NCI-H1694 (cell line): ENCODE measurements at places on chromosomes 5 and 9.

DNA sequence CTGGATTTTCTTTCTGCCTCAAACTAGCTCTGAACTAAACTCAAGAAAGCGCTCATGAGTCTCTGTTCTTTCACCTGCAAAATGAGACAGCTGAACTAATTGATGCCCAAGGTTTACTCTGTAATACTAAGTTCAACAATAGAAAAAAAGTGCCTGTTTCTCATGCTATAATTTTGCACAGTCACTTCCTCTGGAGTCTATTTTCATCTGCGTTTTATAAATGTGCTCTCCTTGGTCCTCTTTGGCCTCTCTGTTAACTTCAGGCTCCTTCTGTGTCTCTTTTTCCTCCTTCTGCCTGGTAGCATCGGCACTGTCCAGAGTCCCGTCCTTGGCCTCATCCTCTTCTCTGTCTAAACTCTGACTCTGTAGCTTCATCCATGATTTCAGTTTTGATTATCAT is 311.9 kb upstream of the TLE4 start:
- no peak for DNase-seq

GRCh38 chr5:55694152-55694830 is 17.8 kb downstream of the SLC38A9 start:
- peak; percentile 4 for DNase-seq

GRCh38 chr5:146199176-146199815 is 4.1 kb upstream of the RBM27 start:
- no peak for DNase-seq

DNA sequence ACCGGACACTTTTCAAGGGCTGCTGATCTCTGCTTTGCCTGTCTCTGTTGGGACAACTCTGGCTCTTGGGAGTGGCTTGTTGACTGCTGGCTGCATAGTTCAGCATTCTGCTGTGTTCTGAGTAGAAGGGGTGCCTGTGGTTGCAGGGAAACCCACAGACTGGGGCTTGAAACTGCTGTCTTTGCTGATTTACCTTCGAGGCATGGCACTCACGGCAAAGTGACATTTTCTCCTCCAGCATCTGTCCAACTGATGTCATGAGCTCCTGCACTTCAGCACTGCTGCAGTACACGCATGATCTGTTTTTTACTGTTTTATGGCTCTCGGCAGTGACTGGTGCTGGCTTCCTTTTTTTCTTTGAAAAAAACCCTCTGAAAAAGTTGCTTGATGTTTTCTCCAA is 69.2 kb downstream of the SPATA31D1 start:
- no peak for DNase-seq

GRCh38 chr9:115084709-115085108 is 33.2 kb downstream of the TNC start:
- DNase-seq: no peak

DNA sequence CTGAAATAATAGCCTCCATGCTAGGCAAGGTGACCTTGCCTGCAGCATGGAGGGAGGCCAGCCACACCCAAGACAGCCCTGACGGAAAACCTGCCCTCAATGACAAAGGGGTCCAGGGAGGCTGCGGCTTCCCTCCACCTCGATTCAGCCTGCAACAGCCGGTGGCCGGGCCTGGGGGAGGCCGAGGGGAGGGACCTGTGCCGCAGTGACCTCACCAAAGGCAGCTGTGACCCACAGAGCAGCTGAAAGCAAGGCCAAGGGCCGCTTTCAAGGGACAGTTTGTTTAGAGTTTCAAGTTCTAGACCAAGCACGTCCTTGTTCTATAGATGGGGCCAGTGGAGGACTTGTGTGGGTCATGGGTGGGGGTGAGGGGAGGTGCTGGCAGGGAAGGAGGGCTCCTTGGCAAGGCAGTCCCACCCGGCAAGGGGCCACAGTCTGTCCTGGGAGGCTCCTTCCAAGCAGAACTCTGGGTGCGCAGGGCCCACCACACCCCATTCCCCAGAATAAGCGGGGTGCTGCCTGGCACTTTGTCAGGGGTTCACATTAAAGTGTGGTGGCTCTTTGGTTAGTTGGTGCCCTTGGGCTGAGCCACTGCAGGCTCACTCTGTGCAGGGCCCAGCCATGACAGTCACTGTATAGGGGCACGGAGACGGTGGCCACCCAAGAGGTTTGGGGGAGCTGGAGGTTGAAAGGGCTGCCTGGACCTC is 226.5 kb downstream of the FANCC start:
- DNase-seq: no peak

DNA sequence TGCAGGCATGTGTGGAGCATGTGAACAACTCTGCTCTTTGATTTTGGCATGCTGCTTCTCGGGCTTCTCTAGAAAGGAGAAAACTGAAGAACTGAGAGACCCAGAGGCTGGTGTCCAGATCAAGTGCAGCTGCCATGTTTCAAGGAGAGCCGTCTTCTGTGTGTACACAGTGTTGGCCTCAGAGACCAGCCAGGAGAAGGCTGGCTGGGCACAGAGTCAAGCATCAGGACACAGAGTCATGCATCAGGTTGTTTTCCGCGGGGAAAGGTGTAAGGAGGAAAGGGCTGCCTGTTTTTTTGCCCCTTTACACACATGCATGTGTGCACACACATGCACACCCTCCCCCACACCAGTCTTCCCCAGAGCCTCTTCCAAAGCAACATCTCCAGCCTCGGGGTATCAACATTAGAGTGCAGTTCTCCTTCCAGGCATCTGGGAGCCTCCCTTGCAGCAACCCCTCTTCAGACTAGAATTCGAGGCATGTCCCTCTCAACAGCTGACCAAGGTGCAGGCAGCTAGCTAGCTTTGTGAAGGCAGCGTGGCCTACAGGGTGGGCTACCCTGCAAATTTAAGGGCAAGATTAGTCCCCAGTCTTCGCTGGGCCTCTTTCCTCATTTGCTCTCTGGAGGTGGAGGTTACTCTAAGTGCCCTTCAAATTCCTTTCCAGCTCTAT is 180.9 kb downstream of the AOPEP start:
- DNase-seq: no peak

GRCh38 chr5:142753116-142753631 is 17.0 kb upstream of the ARHGAP26 start:
- no peak for DNase-seq

- no peak for DNase-seq
Measured at GRCh38 chr5:77379558-77380061, 112.5 kb downstream of the WDR41 start.

- DNase-seq: no peak
Measured at GRCh38 chr9:126844085-126844484, 16.4 kb upstream of the ZBTB34 start.

DNA sequence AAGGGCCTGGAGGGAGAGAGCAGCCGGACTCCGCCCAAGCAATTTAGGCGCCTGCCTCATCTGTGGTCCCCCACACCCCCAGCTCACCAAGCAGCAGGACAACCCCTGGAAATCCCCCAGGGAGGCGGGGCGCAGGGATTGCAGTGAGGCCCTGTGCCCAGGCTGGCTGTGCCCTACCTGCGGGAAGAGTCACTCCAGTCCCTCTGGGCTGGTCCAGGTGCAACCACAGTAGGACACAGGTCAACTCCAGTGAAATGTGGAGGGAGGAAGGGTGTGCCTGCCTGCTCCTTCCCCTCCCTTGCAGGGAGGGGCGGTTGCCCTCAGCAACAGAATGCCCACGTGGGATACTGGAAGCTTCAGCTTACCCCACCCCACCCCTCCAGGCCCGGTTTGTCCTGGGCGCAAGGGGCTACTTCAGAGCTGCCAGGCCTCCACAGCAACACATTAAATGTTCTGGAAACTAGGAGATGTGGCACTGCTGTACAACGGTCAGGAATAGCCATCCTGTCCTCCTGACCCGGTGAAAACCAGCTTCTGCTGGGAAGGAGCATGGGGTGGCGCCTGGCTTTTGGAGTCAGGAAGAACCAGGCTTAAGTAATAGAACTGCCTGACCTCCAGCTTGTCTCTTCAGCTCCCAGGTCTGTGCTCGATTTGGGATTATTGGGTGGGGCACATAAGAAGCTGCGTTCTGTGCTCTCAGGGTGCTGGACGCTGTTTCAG is 22.5 kb downstream of the ABO start:
- no peak for DNase-seq
